Spleen (tissue), 13 donors: ENCODE measurements at places on chromosomes 2 and 18. TPM values are rescaled to one million over a fixed set of nuclear protein-coding genes. Genes with fewer than 3 reads are reported as not detected.

DNA sequence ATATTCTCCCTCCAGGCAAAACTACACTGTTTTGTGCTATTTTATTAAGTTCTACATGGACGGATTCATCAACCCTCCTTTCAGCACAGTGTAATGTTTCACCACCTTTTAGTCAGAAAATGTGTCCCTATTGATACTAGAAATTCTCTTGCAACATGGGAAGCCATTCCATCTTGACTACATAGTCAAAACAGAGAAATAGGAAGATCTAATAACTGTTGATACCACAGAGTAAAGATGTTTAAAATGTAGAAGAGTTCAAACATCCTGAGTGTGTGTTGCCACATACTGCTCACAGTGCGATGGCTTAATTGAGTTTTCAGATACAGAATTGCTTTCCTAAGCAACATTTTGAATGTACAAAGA lies 492.2 kb upstream of the RAB12 start:
- no peak for DNase-seq

- peak; percentile 95 for DNase-seq
These were observed 165.0 kb downstream of the ANTXR1 start for GRCh38 chr2:69177785-69178636.

LYPD6 gene
- 0.35 TPM for total RNA-seq

IL36G gene
- total RNA-seq: not detected
